ENCODE measurements at places on chromosomes 5 and 9.

DNA sequence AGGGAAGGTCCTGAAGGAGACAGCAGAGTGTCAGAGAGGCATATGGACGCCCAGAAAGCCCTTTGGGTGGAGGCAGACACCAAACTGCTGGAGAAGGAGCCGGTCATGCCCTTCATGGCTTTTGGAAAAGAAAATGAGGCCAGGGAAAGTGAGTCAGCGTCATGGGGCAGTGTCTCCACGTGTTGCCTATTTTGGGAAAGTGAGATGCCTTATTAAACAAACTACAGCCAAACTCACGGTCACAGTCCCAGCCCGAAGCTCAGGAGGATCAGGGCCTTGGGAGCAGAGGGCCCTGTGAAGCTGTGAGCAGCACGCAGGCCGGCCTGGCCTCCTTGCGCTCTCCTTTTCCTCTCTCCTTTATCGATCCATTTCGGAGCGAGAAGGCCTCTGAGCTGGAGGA is 25.0 kb downstream of the RGS3 start:
- DNase-seq = peak; percentile 89

DNA sequence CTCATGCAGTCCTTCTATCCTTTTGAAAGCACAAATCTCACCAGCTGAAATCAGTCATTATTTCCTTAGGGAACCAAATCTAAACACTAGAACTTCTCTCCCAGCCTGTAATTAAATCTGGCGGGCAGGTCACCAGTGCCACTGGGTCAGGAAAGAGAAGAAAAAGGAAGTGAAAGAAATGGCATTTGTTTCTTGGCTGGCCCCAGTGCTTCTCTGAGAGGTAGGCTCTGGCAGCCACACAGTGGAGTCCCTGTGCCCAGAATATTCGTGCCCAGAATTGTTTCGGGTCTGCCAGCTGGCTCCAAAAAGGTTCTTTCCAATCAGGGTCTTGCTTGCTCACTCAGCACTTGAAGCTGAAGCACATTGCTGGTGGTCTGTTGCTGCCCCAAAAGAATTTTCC is 133.9 kb upstream of the MTAP start:
- DNase-seq = no peak

GRCh38 chr9:129929496-129930125 is 94.4 kb downstream of the USP20 start:
- DNase-seq = no peak

GRCh38 chr5:174327317-174327864 is 281.9 kb downstream of the NSG2 start:
- peak; percentile 91 for DNase-seq

DNA sequence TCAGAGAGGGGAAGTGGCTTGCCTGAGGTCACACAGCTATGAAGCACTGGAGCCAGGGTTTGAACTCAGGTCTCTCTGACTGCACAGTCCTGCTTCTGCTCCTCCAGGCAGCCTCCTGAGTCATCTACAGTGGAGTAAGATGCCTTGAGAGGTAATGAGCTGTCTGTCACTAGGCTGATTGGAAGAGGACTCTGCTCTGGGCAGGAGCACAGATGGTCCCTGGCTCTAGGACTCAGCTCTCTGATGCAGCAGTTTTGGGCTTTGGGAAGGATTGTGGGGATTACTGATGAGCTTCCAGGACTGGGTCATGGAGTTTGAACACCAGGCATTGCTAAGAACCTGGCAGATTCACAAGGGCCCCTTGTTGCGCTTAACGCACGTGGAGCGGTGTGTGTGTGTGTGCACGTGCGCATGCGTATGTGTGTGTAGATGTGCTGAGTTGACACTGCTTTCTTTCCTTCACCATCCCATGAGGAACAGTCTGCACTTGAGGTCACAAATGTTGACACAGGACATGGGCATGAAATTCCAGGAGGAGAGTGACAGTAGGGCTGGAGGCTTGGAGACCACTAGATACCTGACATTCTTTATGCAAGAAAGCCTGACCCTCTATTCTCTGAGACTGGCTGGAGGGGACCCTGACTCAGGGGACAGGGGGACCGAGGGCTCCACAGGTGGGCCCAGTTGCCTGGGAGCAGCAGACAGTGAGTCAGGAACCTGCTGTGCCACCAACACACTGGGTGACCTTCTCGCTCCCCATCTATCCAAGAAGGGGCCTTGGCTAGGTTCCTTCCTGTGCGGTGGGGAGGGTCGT is 170.5 kb downstream of the RGS3 start:
- no peak for DNase-seq

- DNase-seq = peak; percentile 97
Measured at GRCh38 chr9:91419222-91420191, 4.1 kb downstream of the NFIL3 start.

DNA sequence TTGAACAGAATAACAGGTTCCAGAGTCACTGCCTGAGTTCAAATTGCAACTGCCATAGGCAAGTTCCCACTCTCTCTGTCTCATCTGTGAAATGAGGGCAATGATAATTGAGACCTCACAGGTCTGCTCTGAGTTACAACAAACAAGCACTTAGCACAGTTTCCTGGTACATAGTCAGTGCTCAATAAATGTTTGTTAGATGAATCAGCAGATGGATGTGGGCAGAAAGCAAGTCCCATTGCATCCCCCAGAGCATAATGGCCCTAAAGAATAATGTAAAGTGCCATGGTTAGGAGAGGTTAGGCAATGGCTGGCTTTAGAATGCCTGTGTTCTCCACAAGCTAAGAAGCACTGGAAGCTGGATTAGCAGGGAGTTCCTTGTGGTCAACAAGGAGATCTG is 136.5 kb upstream of the LARP1 start:
- DNase-seq = no peak

- DNase-seq = no peak
Measured at GRCh38 chr5:62720031-62720441, 141.4 kb downstream of the LRRC70 start.

GRCh38 chr9:133534346-133535291 is at the start of gene ADAMTSL2:
ADAMTSL2 (plus strand) TSS chr9:133534704; CDS start chr9:133536713, 2,009 bp downstream.
- peak; percentile 97 for DNase-seq

DNA sequence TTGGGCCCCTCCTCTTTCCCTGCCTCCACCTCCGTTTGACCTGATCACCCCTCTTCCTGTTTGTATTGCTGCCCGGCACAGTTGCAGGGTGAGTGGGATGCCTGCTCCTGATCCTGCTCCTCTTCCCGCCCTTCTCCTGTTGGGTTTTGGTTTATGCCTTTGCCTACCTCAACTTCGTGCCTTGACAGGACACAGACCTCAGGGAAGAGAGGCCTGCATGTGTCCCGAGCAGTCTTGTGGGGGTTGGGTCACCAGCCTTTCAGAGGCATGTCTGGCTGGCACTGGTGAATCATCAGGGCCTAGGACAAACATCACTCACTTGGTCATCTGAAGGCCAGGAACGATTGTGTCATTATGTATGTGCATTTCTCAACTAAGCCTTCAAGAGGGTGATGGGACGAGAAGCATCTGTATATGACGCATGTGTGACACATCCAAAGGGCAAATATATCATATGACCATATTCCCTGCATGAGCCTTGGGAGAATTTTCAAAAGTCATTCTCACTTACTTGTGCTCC is 56.9 kb downstream of the NPR3 start:
- peak; percentile 90 for DNase-seq

- DNase-seq = no peak
Measured at GRCh38 chr9:115240676-115241075, 122.7 kb upstream of the TNC start.

DNA sequence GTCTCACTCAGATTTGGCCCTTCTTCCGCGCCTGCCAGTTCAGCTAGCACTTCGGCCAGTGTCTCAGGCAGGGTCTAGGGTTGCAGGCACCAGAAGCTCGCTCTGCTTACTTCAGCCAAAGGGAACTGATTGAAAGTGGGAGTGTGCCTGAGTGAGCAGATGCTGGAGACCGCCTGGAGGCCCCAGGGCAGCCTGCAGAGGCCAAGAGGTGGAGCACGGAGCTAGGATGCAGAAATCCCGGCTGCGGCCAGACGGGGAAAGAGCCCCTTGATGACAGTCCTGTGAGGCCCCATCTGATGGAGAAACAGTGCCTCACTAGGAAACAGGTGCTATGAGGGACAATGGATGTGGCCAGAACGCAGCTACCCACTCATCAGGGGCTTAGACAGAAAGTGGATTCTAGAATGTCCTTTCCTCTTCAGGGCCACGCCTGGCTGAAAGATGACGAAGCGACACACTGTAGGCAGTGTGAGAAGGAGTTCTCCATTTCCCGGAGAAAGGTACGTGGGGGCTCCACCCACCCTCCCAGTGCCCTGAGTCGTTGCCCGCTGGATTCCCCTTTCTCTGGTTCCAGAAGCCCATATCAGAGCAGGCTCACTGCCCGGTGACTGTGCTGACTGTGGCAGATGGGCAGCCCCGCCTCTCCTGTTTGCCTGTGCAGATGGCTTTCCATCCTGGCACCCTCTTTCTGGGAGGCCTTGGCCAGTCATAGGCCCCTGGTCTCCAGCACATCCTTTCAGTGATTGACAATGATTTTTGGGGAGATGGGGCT is 16.1 kb downstream of the HNRNPH1 start:
- peak; percentile 87 for DNase-seq

GRCh38 chr5:102799017-102799416 is 43.9 kb downstream of the PAM start:
- no peak for DNase-seq

DNA sequence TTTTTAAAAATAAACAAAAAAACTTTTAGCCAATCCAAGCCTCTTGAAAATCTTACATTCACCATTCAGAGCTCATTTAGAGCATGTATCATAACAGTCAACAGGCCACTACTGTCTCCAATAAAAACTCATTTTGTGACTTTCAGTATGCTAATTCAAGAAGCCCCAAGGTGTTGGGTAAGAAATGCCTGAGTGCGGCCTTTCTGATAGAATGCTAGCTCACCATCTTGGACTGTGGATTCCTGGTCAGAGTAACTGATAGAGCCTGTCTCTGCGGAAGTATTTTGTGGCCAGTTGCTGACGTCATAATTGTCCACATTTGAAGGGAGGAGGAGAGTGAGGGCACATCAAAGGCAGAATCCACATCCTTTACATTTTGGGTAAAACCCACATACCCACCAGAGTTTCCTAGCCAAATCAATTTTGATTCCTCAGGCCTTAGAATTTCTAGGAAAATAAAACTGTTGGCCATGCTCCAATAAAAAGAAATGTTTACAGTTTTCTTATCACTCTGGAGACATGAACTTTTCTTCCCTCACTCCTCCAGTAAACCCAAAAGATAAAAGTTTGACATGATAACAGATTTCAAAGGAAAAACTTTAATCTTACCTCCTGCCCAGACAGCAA is 41.1 kb upstream of the ERCC6L2 start:
- DNase-seq = no peak

DNA sequence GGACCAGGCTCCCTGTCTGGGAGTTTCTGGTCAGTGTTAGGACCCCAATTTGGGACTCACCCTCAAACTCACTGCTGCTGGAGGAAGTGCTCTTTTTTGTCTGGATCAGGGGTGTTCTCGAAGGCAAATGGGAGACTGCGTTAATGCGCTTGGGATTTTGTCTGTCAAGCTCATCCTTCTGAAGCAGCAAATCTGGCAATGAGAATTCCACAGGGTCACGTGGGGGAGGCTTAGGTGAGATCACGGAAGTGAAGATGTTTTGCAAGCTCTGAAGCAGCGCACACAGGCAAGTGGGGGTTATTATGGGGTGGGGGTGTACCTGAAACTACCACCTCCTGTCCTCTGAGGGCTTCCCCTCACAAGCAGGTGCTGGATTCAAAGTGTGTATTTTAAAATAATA is 10.5 kb upstream of the TEX53 start:
- no peak for DNase-seq

- DNase-seq = no peak
Measured at GRCh38 chr9:86039991-86040860, 59.1 kb downstream of the GOLM1 start.

DNA sequence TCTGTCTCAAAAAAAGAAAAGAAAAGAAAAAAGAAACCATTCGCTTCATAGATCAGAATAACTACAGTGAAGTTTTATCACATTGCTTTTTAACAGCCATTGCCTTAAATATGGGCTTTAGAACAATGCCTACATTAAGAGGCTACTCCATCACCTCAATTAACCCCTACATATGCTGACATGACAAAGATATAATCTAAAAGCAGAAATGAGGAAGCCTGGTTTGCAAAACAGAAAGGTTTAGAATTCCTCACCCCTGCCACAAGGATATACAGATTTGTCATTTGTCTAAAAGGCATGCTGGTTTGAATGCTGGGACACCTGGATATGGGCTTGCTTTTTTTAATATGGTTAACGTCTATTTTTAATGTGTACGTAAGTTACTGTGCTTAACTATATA is 1353.0 kb upstream of the C9orf72 start:
- no peak for DNase-seq

GRCh38 chr5:76695346-76695745 is 20.6 kb upstream of the F2R start:
- no peak for DNase-seq

DNA sequence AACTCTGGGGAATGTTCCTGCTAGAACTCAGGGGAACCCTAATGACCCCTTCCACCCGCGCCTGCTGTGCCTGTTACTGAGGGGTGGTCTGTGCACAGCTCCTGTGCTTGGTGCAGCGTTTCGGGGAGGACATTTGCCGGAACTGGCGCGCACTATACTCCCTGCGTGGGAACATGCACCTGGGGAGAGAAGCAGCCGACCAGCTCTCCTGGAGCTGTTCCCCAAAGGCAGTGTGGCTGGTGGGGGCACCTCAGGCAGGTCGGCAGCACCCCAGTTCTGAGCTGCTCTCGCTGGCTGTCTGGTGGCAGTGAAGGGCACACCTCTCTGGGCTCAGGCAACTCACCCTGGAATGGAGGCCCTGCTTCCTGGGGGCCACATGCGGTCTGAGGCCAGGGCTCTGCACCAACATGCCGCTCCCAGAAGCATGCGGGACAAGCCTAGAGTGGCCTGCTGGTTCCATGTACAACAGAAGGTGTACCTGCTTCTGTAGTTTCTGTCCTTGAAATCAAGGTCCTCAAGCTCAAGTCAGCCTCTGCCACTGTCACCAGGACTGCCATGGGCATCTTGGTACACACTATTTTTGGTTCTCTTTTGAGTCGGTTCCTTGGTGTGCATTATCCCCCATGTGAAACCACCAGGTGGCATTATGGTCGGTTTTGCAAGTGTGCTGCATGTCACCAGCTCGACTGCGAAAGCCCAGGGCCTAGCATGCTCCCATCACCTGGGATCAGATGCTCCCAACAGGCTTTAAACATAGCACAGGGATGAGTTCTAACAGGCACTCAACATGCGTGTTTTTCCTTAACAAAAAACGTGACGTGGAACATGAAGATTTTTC is 7.8 kb upstream of the MRNIP start:
- peak; percentile 84 for DNase-seq

DNA sequence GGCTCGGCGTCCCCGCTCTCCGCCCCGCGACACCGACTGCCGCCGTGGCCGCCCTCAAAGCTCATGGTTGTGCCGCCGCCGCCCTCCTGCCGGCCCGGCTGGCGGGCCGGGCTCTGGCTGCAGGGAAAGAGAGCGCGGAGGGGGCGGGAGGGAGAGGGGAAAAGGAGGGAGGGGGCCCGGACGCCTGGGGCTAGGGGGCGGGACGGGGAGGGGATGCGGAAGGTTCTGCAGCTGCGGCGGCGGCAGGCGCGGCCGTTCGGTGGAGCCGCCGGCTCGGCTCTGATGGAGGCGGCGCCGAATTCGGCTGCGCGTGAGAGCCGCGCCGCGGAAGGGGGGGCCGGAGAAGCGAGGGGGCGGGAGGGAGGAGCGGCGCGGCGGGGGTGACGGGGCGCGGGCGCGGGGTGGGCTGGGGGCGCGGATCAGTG is at the start of gene MARCHF11:
TSS of gene MARCHF11 (minus strand) at position 281 of the 425 bp plus-strand sequence. CDS start at position 65, 216 bp downstream.
- no peak for DNase-seq

Measured in osteoblast (primary cell).